NCI-H2227 treated with DMSO at 0.1 percent for 48 hours (cell line): ENCODE measurements at places on chromosomes 7 and 10.
A peak's percentile ranks its signal among the peaks of the same experiment; 100 is the strongest.

- DNase-seq = no peak
Measured at GRCh38 chr10:82160307-82160706, 285.3 kb downstream of the NRG3 start.

DNA sequence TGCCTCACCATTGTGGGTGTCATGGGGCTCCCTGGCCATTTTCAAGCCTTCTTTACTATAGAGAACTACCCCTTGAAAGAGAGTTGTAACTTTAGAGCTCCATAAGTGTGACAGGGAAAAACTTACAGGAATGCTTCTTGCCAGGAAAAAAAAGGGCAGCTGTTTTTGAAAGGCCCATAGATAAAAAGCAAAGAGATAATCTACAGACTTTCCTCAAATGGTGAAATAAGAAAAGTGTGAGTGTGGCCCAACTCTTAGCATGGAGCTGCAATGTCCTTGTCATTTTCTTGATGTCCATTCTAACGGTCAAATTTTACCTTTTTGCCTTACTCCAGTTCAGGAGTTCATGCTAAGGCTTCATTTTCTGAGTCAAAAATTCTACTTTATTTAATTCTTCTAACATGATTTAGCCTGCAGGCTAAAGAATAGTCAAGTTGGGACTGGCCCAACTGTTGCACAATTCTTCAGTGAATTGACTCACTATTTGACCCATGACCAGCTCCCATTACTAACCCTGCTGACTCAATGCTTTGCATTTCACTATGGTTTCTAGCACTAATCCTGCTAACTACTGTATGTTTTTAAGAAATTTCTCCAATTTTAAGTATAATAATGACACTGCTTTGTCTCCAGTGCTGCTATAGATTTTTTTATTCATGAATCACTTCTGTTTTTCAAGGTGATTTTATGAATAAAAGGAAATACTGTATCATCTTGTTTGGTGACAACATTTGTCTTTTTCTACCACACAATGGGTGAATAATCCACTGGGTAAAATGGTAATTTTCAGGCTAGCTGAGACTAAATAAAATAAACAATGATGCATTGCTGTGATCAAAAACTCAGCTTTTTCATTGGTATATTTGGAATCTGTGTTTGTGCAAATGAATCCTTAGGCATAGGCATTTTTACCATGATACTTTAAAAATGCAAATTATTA, 41.4 kb upstream of the SGCE start:
- no peak for DNase-seq

- DNase-seq = no peak
Measured at GRCh38 chr7:129169171-129169671, 19.2 kb upstream of the SMO start.

DNA sequence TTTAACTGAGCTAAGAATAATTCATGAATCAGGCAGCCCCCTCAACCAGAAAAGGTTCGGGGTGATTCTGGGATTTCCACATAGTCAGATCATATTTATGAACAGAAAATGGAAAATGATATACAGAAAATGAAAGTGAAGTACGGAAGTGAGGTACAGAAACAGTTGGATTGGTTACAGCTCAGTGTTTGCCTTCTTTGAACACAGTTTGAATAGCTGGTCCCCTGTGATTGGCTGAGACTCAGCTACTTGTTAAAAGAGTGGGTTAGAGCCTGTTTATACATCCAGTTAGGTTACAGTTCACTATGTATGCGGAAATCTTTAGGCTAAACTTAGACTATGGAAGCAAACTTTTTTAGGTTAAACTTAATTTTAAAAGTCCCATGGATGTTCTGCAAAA, 511.7 kb downstream of the PLXDC2 start:
- DNase-seq = no peak

GRCh38 chr7:44259547-44260457, 59.0 kb downstream of the YKT6 start:
- DNase-seq = no peak

DNA sequence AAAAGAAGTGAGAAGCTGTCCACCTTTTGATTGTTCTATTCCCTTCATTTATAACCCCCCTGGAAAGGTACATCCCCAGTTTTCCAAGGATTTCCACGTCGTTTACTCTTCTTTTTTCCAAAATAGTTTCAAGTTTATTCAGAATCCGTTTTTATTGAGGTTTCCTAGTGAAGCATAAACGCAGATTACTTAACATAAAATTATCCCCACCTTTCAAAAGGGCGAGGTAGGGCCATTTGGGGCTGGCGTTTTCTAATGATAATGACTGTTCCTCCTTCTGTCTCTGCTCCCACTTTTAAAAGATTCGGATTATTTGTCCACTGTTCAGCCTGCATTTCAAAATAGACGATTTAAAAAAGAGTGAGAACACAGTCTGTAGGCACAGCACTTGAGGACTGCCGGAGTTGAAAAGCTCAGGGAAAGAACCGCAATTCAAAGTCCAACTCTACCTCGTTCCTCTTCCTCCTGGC, 165.2 kb upstream of the PPP1R3A start:
- DNase-seq = no peak

- no peak for DNase-seq
Measured at GRCh38 chr7:46004965-46005364, 83.9 kb upstream of the IGFBP3 start.

- DNase-seq = no peak
Measured at GRCh38 chr7:38806912-38807311, 102.1 kb downstream of the VPS41 start.

- DNase-seq = no peak
Measured at GRCh38 chr7:122137251-122138077, 6.6 kb downstream of the AASS start.

DNA sequence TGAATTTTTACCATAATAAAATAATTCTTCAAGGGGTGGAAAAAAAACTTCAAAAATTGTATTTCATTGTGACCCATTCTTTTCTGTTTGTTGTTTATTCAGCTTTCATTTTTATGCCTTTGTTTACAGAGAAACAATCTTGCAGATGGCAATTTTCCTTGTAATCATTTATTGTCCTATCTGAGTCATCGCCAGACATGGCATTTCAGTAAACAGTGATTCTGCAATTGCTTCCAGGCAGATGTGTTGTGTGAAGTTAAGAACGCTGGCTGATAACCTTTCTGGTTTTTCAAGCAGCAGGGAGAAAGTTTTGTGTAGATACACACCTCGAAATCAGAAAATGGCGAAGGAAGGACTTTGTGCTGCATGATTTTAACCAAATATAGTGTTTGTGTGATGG, 80.7 kb upstream of the RPA3 start:
- DNase-seq = no peak

- DNase-seq = no peak
Measured at GRCh38 chr10:84292502-84292901, 35.9 kb upstream of the CCSER2 start.

GRCh38 chr7:131325179-131325840, 2.4 kb upstream of the MKLN1 start:
- no peak for DNase-seq

GRCh38 chr10:78184851-78185692, 151.4 kb downstream of the RPS24 start:
- DNase-seq = peak; percentile 49

GRCh38 chr10:47038881-47039561, 127.8 kb downstream of the PTPN20 start:
- no peak for DNase-seq

DNA sequence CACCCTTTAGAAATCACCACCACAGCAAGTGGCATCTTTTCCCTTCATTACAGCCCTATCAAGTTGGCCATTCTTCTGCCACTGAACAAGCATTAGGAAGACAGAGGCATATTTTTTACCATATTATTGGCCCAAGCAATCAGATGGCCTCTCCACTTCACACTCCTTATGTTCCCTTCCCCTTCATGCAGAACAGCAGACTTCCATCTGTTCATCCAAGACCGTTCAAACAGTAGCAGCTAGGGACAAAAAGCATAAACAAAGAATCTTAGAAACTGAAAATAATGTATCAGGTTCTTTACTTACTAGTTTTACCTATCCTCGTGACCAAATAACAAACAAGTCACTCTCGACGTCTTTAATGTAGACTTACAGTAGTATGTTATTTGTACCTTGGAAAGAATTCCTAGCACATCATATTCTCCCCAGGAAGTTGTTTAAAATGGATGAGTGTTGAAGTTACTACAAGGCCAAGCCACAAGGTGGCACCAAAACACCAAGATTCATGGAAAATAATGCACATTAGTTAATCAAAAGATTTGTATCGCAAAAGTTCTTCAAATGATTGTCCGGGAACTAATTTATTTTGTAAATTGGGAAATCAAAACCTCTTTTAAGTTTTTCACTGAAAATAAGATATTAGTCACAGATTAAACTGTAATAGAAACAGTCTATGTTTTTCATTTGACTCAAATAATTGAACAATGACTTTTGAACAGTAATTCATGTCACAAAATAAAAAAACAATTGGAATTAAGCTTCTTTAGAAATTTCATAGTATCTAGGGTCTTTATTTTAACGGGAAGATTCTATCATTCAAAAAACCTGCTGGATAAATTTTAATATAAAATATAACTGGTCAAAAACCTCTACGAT, 112.1 kb downstream of the VPS41 start:
- peak; percentile 14 for DNase-seq

DNA sequence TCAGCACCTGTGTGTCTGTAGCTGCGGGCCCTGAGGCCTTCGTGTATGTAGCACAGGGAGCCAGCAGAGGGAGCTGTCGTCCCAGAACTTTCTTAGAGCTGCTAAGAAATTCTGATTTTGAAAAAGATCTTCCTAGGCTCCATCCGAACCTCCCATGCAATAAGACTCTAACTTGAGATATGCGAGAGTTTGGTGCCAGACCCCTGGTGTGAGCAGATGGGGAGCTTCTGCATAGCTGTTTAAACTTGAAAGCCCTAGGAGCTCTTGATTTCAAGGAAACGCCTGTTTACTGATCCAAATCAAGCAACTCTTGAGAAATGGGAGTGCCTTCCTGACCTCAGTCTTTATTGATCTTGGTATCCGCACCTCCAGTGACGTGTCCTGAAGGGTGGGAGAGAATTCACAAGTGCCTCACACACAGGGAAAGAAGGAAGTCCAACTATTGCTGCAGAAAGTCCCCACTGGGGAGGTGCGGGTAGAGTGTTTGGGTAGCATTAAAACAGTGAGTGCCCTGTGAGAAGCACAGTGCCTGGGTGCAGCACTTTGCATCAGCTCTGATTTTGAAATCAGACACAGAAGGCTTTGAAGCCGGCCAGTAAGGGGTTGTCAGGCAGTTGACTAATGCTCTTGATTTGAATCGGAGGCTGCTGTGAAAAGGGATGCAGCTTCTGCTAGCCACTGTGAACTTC, 66.4 kb upstream of the STRIP2 start:
- DNase-seq = peak; percentile 69

DNA sequence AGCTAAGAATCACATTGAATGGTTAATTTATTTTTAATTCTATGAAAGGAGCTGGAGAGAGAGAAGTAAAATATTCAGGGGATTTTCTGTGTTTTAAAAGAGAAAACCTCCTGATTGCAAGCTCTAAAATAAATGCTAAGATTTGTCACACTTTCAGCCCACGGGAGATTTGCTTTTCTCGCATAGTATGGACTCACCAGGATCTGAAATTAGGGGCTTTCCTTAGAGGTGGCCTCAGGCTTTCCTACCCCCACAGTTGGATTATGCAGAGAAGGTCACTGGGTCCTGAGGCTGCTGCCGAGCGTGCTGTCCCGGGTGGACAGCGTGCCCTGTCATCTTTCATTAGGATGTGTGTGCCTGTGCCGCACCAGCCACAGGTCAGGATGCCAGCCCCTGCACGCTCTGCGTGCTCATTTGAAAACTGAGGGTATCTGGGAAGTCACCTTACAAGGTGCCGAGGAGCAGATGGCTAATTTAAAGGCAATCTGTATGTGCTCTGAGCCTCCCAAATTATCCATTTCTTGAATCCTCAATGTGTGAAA, 258.8 kb downstream of the CELF2 start:
- DNase-seq = no peak

GRCh38 chr7:74051629-74052410, 23.8 kb downstream of the ELN start:
- no peak for DNase-seq

- DNase-seq = no peak
Measured at GRCh38 chr10:95359466-95359865, 68.7 kb upstream of the PDLIM1 start.

GRCh38 chr7:141416650-141417270, 134.4 kb upstream of the AGK start:
- DNase-seq = no peak

DNA sequence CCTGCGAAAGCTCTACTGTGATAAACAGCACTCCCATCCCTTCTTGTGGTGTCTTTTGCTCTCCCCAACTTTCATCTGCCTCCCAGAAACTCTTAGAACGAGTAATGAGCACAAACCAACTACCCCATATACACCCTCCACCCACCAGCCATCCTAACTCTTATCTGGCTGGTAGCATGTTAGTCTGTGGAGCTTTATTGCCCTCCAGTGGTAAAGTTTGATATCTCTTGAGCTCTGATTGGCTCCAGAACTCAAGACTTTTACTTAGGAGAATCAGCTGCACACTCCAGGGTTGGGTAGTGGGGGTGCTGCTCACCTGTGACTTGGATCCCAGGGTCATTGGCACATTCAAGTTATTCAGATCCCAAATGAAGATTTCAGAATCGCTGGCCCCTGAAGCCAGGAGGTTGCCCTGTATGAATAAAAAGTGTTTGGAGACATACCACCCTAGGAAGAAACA, 10.9 kb downstream of the SEC31B start:
- no peak for DNase-seq

- DNase-seq = no peak
Measured at GRCh38 chr7:81268551-81268950, 349.7 kb upstream of the SEMA3C start.

GRCh38 chr10:33117816-33118215, 159.8 kb upstream of the ITGB1 start:
- DNase-seq = no peak

GRCh38 chr10:23439452-23439960, 631 bp downstream of the OTUD1 start:
- DNase-seq = no peak

DNA sequence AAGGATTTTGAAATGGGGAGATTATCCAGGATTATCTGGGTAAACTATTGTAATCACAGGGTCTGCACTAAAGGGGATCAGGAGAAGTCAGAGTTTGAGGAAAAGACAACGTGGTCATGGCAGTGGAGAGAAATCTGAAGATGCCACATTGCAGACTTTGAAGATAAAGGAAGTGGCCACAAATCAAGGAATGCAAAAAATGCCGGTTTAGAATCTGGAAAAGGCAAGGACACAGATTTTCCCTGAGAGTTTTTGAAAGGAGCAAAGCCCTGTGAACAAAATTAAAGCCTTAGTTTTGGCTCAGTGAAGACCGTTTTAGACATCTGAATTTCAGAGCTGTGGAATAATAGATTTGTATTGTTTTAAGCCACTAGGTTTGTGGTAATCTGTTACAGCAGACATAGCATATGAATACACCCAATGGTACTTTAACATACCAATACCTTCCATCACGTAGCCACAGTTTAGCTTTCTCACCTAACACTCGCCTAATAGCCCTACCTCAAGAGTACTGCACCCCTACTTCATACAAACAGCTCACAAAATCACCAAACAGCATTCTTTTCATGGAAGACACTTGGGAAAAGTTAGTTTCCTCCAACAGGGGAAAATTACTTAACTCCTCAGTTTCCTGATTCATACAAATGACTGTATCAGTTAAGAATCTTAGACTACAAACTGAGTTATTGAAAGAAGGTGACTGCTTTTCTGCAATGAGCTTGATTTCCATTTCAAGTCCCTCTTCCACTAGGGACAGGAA, 446.5 kb downstream of the INHBA start:
- DNase-seq = no peak

GRCh38 chr7:73350306-73351068, 22.5 kb downstream of the FKBP6 start:
- no peak for DNase-seq
